ENCODE measurements at places on chromosomes 5 and 9.
A peak's percentile ranks its signal among the peaks of the same experiment; 100 is the strongest.

GRCh38 chr5:29002481-29002880 lies 1964.1 kb upstream of the CDH9 start:
- DNase-seq = no peak

GRCh38 chr5:1745796-1746370 lies 53.8 kb downstream of the MRPL36 start:
- peak; percentile 63 for DNase-seq

DNA sequence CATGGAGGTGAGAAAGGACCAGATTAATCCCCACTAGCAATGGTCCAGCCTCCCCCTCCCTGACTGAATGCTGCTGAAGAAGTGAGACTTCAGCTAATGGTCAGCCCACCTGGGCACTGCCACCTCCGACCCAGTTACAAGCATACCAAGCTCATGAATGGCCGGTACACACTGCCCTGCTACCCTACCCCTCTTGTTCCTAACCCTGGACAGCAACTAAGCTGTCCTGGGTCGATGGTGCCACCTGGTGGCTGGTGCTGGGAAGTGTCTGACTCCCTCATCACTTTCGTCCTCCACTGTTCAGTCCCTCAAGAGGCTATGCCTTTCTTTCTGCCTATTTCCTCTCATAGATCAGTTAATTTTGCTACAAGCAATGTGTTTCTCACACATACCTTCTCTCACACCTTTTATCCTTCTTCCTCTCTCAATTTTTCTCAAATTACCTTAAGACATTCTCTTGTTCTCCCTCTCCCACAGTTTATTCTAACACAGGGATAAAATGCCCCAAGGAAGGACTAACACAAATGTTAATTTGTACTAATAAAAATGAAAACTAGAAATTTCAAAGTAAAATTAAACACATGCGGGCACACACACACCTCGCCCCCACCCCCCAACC lies 42.4 kb downstream of the PAX5 start:
- peak; percentile 33 for DNase-seq

DNA sequence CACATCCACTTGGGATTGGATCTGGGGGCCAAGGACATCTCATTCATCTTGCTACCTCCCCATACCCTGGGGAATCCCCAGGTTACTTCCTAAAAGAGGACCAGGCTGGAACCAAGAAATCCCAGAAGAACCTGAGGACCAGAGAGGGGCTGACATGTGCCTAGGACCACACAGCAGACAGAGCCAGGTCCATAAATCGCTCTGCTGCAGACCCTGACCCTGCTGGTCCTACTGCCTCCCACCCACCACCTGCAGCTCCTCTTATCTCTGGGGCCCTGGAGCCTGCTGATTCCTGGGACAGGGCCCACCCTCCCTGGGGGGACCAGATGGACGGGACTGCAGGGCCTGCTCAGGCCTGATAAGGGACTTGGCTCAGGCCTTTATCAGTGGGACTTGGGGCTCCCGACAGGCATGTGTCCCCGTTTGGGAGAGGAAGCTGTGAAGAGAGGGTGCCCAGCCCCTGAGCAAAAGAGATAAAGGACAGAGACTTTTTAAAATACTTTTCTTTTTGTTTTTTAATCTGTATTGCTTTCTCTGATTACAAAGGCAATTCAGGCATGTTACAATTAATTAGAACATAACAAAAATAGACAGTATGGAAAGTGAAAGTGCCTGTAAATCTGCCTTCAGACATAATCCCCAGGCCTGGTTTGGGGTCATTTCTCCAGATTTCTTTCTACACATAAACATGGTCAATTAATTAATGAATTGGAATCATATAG lies 101.3 kb upstream of the LARP1 start:
- no peak for DNase-seq

- DNase-seq = no peak
Observed at GRCh38 chr5:72488756-72489155, 18.5 kb downstream of the ZNF366 start.

DNA sequence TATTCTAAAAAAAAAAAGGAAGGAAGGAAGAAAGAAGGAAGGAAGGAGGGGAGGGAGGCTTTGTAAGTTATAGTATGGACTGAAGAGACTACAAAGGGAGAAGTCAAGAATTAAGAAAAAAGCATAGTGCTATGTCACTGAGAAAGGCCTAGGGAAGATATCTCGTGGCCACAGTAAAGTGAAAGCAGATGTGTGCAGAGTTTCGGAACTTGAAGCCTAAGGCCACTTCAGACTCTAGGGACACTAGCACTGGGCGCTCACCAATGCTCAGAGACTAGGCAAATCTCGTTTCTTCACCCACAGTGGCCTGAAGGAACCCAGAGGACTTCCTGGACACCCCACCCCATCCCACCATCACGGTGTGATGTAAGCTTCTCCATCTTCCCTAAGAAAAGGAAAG lies 181.4 kb upstream of the TRPM3 start:
- DNase-seq = no peak

- DNase-seq = peak; percentile 84
Observed at GRCh38 chr5:137142764-137143605, 356.1 kb downstream of the SPOCK1 start.

- DNase-seq = no peak
Observed at GRCh38 chr9:2210201-2210600, 195.1 kb downstream of the SMARCA2 start.

GRCh38 chr5:143054480-143054941 lies 284.3 kb downstream of the ARHGAP26 start:
- DNase-seq = no peak

DNA sequence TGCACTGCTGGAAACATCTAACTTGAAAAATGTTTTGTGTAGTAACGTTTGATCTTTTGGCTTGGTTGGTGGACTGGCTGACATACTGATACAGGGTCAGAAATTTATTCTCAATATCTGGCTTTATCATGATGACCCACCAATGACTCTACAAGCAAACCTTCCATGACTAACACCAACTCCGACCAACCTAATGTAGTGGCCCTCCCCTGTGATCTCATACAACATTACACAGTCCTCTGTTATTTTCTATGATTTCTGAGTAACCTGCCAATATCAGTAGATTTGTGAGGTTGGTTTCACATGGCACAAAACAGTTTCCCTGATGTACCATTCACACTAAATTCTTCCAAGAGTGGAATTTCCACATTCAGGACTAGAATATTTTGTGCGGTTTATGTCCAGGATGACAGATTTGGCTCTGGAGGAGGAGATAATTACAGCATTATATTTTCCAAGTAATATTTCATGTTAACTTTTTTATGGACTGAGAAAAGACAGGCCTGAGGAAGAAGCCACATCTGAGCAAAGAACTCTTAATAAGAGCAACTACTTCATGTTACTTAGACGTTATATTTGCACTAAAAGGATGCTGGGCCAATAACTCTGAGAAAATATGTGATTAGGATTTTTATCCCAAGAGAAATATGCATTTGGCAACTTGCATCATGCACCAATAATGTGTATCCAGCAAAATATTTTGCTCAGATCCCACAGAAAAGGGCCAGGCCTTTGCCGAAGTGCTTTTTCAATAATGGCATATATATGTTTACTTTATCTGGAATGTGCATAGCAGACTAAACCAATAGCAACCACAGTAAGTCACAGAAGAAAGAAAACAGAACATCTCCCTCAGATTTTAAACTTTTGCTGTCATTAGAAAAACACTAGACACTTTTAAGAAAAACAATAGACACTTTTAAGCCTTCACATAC lies 273.4 kb downstream of the KCNN2 start:
- DNase-seq = no peak

DNA sequence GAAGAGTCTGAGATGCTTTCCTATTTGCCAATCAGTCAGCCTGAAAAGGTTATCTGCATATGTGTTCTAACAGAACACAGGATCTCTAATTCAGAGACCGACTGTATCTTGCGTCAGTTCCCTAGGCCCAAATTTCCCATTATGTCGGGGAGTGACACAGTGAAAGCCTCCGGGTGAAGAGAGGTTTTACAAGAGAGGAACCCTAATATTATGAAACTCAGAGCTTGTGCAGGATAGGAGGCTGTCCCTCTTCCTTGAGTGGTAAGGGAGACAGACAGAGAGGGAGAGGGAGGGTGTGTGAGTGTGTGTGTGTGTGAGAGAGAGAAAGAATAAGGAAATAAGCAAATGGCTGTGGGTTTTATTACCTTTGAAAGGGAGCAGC lies 1.9 kb downstream of the CD14 start:
- no peak for DNase-seq

DNA sequence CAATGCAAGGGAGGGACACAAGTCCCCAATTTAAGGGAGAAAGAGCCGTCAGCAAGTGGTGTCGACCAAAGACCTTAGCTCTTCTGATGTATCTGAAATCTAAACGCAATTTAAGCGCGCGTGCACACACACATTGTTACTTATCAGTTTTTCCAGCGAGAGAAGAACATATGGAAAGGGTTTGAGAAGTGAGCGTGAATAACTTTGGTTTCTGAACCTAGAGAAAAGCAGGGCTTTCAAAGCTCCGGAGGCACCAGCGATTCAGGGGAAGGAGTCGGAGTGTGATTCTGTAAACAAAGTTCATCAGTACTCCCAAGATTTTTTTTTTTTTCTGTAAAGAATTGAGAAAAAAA lies 191.8 kb downstream of the MEF2C start:
- no peak for DNase-seq

DNA sequence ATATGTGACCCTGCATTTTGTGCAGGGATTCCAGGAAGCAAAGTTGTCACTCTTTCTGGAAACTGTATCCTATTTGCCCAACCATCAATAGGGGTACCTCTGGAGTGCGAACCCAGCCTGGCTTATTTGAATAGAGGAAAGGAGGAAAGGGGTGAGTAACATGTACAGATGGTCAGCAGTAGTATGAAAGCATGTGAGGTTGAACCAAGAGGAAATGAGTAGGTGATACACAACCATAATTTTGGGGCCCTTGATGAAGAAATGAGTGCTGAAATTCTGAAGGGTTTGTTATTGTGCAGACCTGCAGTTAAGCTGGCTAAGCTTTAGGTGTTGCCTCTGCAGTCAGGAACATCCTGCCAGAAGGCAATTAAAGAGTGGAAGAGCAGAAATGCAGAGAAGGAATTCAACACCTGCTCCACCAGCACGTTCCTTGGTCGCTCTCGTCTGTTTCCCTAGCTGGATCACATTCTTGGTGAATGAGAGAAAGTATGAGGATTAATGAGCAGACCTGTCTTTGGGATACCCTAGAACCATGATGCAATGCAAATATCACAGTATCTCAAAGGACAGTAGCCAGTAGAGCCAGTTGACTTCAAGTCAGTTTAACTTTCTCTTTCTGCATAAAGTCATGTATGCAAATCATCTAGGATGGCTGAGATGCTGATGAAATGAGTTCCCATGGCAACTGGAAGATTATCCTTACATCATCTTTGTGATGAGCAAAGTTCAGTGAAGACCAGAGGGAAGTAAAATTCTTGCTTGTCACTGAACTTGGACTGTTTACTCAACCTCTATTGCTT lies 13.2 kb upstream of the IL12B start:
- DNase-seq = no peak

GRCh38 chr9:115126404-115126803 lies 8.4 kb upstream of the TNC start:
- DNase-seq = no peak

DNA sequence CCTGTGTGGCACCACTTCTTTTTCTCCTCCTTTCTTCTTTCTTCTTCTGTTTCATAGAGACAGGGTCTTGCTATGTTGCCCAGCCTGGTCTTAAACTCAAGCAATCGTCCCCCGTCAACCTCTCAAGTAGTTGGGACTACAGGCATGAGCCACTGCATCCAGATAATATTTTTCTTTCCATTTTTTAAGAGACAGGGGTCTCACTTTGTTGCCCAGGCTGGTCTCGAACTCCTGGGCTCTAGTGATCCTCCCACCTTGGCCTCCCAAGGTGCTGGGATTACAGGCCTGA lies 47.4 kb upstream of the IER5L start:
- DNase-seq = no peak

GRCh38 chr9:105243015-105243686 lies 1.3 kb upstream of the SLC44A1 start:
- DNase-seq = no peak

DNA sequence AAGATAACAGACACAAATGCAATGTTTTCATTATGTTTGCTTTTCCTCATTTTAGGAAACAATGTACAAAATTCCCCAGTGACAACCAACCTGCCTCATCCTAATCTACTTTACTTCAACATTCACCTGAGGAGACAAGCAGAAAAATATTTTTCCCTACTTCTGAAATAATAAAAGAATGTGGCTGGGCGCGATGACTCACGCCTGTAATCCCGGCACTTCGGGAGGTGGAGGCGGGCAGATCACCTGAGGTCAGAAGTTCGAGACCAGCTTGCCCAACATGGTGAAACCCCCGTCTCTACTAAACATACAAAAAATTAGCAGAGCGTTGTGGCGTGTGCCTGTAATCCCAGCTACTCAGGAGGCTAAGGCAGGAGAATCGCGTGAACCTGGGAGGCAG lies 36.9 kb downstream of the MYO10 start:
- DNase-seq = no peak

DNA sequence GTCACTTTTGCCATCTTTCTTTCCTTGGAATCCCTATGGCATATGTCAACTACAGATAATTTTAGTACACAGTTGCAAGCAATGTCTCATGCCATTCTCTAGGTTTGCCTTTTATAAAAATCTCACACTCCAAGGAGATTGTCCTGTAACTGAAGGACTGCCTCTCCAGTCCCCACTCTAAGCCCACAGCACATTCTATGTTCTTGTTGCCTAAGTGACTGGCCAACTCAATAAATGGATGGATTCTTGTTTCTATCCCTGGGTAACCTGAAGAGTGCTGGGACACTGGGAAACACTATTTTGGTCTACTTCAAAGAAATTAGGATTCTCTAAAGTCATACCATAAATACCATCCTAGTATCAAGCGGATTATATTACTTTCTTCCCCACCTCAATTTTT lies 145.0 kb downstream of the PLCXD3 start:
- no peak for DNase-seq

GRCh38 chr5:181107699-181108098 lies 23.3 kb downstream of the OR2V1 start:
- no peak for DNase-seq

DNA sequence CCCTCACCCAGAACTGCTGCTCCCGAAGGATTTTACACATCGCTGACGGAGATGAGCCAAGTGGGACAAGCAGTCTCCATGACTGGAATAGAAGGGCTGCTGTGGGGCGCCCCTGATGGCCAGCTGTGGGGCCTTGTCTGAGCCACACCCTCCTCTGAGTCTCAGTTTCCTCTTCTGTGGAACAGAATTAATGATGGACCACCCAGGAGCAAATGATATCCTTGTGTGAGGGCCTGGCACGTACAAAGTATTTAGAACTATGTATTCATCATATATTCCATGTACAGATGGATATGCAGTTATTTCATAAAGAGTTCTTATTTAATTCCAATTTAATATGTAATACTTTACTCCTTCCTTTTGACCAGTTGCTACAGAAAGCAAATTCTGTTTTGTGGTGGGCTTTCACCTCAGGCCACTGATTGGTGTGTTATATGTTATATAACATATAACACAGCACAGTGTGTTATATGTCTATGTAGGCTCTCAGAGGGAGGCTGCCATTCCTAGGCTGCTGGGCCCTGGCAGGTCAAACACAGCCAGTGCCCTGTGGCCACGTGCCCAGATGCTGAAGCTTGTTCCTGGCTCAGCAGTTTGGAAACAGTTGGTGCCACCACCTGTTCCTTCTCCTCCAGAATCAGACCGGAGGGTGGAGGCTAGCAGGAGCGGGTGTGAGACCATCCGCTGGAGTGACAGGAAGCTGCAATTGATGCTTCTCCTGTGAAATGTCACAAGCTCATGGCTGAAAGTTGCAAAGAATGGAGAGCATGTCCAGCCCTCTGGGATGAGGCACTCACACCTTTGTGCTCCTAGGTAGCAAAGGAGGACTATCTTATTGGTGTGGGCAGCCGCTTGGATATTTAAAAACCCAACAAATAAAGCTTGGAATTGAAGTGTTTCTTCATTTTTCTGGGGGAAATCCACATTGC lies 4.4 kb upstream of the FGD3 start:
- no peak for DNase-seq

- no peak for DNase-seq
Observed at GRCh38 chr5:17829456-17829855, 195.2 kb downstream of the TAF11L14 start.

Data from tibial artery (tissue), 4 donors.